ENCODE measurements at places on chromosomes 7 and 10. TPM values are rescaled to one million over a fixed set of nuclear protein-coding genes. Genes with fewer than 3 reads are reported as not detected.

Gene CNOT4
- 20.0 TPM for total RNA-seq

Gene IL6
- total RNA-seq = 33.1 TPM

Gene GFRA1
- total RNA-seq = 22.7 TPM

Gene GIMAP1
- 0.13 TPM for total RNA-seq

Data from articular chondrocyte of knee joint (primary cell).